ENCODE measurements at places on chromosomes 2 and 18.

GRCh38 chr2:146677280-146677679 lies 1167.5 kb upstream of the ACVR2A start:
- no peak for DNase-seq

- no peak for DNase-seq
Observed at GRCh38 chr2:166157578-166157977, 29.8 kb upstream of the SCN1A start.

DNA sequence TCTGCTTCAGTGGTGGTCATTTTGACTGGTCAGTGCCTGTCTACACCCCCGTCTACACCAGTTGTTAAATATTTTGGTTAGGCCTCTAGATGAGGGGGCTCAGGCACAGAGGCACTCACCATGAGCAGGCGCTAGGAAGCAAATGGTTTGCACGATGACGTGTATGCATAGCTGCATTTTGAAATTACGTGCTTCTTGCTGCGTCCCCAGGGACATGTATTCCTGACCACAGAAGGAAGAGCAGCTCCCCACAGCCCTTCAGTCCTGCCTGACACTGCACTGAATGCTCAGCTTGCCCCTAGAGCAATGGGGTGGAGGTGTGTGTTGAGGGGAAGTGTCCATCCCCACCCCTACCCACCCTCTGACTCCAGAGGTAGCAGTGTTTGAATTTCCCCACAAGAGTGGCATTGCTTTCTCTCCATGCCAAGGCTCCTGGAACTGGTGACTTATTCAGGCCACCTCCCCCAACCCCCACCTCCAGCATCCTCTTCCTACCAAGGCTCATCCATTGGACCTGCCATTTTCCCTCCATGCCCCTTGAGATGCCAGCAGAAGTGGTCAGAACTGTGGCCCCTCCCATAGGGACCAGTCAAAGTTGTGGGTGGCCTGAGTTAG lies 11.4 kb upstream of the ZAP70 start:
- no peak for DNase-seq

DNA sequence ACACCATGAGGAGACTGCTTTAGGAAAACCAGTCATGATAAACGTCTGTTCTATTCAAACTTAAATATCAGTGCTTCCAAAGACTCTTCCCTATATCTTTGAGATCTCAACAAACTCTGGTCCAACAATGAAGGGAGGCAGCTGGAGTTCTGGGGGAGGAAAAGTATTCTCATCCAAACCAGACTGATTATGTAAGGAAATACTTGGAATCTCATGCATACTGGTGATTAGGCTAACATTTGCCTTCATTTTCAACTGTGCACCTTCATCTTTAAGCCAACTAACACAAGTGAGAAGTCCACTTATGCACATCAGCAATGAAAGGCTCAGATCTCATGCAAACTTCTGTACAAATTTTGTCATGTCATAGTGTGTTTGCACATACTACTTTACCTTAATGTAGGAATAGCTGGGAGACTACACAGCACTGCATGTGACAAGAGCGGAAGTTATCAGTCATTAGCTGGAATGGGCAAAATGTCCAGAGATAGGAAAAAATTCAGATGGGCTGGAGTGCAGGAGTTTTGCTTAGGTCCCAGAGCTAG lies 67.5 kb upstream of the STK17B start:
- no peak for DNase-seq

All from anterior cingulate cortex (tissue), 58 donors.